Right ventricle myocardium superior (tissue), 1 donor: ENCODE measurements at places on chromosomes 4 and X. TPM values are rescaled to one million over a fixed set of nuclear protein-coding genes. Genes with fewer than 3 reads are reported as not detected.

GUCY2F gene
- total RNA-seq = not detected

STK32B gene
- total RNA-seq = 1.0 TPM

PNMA5 gene
- total RNA-seq = not detected

TEX13A gene
- not detected for total RNA-seq

DMRTC1B gene
- total RNA-seq = not detected

UGT2B10 gene
- not detected for total RNA-seq

- no peak for DNase-seq
These were observed 39.5 kb downstream of the FHDC1 start for GRCh38 chr4:152975380-152976211.

DNA sequence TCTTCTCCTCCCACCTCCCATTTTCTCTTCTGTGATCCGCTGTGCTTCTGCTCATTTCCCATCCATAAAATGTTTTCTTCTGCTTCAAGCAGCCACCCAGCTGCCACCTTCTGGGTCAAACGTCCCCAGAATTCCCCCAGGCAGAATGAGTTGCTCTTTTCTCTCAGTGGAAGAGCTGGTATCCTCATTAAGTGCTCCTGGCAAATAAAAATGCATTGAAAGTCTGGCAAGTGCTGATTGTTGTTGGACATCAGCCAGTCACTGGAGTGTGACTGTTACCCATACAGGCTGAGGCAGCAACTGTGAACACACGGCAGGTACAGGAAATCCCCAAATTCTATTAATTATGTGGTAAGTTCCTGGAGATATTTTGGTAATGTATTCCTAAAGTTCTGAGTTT lies 52.6 kb downstream of the LIMCH1 start:
- no peak for DNase-seq

DNA sequence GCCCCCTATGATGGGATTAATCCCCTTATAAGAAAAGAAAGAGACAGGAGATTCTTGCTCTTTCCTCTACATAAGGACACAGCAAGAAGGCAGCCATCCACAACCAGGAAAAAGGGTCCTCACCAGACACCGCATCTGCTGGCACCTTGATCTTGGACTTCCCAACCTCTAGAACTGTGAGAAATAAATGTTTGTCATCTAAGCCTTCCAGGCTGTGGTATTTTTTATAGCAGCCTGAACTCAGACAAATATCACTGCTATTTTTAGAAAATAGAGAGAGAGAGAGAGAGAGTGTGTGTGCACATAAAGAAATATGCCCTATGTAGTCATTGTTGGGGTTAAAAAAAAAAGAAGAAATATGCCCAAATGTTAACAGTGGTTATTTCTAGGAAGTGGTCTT lies 104.2 kb downstream of the PAPSS1 start:
- DNase-seq = no peak

DNA sequence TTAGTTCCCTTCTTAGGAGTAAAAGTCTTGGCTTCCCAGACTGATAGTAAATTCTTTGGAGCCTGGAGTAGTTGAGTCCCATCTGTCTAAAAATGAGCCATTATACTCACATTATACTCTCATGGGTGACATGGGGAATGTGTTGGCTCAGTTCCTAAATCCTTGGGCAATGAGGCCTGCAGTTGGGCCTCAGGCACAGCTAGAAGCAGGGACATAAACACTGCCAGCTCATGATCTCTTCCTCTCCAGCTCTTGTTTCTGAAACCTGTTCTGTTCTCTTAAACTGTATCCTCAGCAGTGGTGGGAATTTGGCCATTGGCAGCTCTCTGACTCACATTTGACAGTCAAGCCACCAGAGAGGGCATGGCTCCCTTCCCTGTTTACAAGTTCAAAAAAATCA lies 212.5 kb downstream of the SPATA18 start:
- no peak for DNase-seq

DNA sequence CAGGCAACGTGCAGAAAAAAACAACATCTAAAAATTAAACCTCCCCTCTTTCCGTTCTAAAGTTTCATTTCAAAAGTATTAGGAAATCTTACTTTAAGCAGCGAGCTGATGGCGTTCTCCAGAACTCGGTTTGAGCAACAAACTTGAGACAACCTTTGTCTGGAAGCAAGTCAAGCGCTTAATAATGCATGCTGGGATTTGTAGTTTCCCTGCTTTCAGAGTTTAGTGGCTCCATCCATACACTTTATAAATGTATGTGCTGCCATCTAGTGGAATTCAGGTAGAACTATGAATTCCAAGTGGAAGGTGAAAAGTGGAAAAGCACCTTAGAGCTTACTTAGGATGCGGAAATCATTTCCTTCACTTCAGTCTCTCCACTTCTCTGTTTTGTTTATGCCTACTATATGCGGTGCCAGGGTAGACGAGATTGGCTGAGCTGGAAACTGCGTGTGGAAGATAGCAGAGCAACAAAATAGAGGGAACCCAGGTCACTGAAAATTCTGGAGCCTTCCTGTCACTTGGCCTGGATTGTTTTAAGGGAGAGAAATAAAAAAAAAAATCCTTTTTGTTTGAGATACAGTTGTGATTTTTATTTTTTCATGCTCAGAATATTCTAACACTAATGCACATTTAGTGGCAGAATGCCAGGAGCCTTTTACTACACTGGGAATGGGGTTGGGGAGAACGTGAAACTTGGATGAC lies at the start of gene BDH2:
Gene BDH2, minus strand, starts transcription at position 144 of the 702 bp plus-strand sequence. CDS start 3,580 bp downstream, outside the sequence.
- DNase-seq = no peak

DNA sequence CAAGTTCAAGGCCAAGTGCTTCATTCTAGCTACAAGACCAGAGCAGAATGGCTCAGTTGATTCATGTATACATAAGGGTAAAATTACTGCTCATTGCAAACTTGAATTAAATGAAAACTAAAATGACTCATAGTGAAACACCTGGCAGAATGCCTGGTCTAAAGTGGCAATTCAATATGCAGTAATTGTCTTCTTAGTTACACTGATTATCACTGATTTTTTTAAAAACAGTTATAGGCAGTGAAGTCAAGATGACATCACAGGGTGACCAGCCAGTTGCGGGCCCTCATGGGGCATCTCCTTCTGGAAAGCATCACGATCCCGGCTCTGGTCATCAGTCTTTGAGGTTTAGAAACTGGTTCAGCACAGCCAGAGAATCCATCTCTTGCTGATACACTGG lies 154.2 kb downstream of the RAB28 start:
- DNase-seq = no peak

DNA sequence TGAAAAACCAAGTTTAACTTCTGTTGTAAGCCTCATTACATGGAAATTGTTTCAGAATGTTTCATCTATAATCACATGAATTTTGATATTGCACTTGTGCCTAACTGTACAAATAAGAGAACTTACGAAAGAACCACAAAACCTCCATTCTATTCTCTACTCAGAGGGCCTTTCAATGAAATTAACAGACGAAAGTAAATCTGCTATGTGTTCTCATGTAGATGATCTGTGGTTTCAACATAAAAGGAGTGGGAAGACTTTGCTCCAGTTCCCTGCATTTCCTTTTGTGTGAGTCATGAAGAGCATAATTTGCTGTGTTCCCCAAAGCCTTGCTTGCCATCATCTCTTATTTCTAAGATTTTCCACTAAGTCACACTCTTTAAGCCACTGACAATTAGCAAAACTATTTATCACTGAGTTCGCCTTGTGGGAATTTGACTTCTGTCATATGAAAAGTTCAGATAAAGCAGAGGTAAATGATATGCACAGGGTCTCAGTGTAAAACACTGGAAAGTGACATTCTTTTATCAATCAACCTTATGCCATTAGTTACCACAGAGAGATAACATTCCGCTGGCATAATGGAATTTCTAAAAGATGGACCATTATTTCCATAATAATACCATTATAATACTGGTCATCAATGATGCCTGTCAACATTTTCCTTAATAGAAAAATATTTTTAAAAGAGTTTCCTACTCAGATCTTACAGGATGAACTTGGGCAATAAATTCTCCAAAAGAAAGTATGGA lies 329.8 kb downstream of the NR3C2 start:
- no peak for DNase-seq

DNA sequence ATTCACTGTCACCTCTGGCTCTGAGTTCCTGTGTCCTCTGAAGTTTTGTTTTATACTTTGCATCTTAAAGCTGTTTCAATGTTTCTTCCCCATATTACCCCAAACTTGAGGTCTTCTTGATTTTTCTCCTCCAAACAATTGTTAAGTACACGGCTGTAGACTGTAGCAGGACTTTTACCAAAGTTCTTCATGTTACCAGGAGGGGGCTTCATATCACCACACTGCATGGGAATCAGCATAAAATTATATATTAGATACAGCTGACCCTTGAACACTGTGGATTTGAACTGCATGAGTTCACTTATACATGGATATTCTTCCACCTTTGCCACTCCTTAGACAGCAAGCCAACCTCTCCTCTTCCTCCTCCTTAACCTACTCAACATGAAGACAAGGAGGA lies 56.6 kb downstream of the SPATA18 start:
- no peak for DNase-seq

GRCh38 chr4:150475763-150476162 lies 106.2 kb upstream of the MAB21L2 start:
- no peak for DNase-seq

DNA sequence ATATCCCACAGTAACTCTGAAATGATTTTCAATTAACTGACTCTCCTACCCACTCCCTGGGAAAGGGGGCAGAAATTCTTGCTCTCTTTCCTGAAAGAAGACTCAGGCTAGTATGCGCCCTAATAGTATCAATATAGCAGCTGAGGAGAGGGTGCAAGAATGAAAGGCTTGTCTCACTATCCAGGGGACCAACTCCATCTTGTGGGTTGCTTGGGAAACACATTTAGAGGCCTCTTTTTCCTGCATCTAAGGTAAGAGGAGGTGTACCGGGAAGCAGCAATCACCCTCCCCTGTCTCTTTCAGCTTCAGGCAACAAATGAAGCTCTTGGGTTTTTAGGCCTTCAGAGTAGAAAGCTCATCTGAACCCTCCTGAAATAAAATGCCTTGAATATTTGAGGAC lies 11.3 kb downstream of the TMEM255A start:
- no peak for DNase-seq

GRCh38 chrX:44970709-44971108 lies 97.7 kb downstream of the KDM6A start:
- DNase-seq = no peak
